Smooth muscle cell of the coronary artery (primary cell): ENCODE measurements at places on chromosomes 5 and 9. TPM values are rescaled to one million over a fixed set of nuclear protein-coding genes. Genes with fewer than 3 reads are reported as not detected.

Gene SEMA5A
- 13.6 and 69.7 TPM in 2 replicates for total RNA-seq

Gene PIP5KL1
- total RNA-seq, result 0.45 and 0.94 TPM in 2 replicates

Gene TIMD4
- total RNA-seq, result not detected in 2 replicates

Gene NMUR2
- not detected in 2 replicates for total RNA-seq

Gene MEIKIN
- total RNA-seq, result not detected in 2 replicates

Gene PPP3R2
- not detected in 2 replicates for total RNA-seq

Gene LECT2
- not detected in 2 replicates for total RNA-seq

Gene AFAP1L1
- 5.6 and 7.4 TPM in 2 replicates for total RNA-seq

Gene SLIT3
- total RNA-seq, result 27.8 and 53.4 TPM in 2 replicates

Gene COL27A1
- 1.2 and 4.3 TPM in 2 replicates for total RNA-seq

Gene PCDHGA7
- 2.3 and 2.8 TPM in 2 replicates for total RNA-seq

Gene IFNA13
- total RNA-seq, result not detected in 2 replicates

Gene PGM5
- 2.3 and 44.2 TPM in 2 replicates for total RNA-seq

Gene ITK
- total RNA-seq, result not detected in 2 replicates

Gene RNF130
- 10.4 and 27.8 TPM in 2 replicates for total RNA-seq

Gene TRIM14
- 0.47 and 1.7 TPM in 2 replicates for total RNA-seq

Gene PRUNE2
- total RNA-seq, result 7.7 and 16.7 TPM in 2 replicates

Gene PCDHGB3
- total RNA-seq, result 3.5 and 5.6 TPM in 2 replicates

Gene PTGDS
- 1.1 and 33.0 TPM in 2 replicates for total RNA-seq

Gene MPDZ
- 33.0 and 68.1 TPM in 2 replicates for total RNA-seq

Gene EXOC3
- 37.6 and 61.7 TPM in 2 replicates for total RNA-seq

Gene HAPLN1
- total RNA-seq, result under 0.01 and 75.5 TPM in 2 replicates

Gene TSLP
- 1.1 and 1.2 TPM in 2 replicates for total RNA-seq

Gene PLPP7
- total RNA-seq, result 11.4 and 11.5 TPM in 2 replicates

Gene SLC4A9
- not detected in 2 replicates for total RNA-seq

Gene SLC36A2
- 0.12 TPM in 1 of 2 replicates, not detected in the other for total RNA-seq
